Substantia nigra (tissue), 51 donors: ENCODE measurements at places on chromosomes 11 and 22.

DNA sequence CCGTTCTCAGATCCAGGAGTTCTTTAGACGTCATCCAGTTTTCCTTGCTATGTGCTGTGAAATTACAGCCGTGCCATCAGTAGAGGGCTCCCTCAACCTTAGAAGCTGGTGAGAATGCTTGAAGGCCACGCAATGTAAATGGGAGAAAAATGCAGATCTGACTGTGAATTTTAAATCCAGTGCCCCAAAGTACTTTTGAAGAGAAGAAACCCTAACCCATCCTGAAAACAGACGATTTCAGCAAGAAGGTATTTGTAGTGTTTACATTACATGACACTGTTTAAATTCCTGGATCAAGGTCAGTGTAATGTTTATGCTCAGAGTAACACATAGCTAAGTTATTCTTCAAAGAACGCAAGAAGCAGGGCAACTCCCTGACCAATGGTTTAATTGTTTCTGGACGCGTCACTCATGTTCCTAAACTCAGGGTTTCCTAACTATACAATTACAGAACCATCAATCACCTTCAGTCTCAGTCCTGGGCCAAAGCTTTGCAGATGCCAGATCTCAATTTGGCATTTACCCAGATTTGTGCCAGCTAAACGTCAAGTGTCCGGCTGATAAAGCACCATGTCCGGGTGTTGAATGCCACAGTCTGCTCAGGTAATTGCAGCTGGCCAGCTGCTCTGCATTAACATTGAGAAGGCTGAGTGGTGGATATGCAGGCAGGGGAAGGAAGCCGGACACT lies 38.2 kb downstream of the ADAMTS8 start:
- peak; percentile 8 for DNase-seq

GRCh38 chr22:29695129-29695926 lies 24.5 kb upstream of the CABP7 start:
- peak; percentile 62 for DNase-seq

GRCh38 chr11:92892802-92893684 lies 76.4 kb upstream of the MTNR1B start:
- DNase-seq = no peak

DNA sequence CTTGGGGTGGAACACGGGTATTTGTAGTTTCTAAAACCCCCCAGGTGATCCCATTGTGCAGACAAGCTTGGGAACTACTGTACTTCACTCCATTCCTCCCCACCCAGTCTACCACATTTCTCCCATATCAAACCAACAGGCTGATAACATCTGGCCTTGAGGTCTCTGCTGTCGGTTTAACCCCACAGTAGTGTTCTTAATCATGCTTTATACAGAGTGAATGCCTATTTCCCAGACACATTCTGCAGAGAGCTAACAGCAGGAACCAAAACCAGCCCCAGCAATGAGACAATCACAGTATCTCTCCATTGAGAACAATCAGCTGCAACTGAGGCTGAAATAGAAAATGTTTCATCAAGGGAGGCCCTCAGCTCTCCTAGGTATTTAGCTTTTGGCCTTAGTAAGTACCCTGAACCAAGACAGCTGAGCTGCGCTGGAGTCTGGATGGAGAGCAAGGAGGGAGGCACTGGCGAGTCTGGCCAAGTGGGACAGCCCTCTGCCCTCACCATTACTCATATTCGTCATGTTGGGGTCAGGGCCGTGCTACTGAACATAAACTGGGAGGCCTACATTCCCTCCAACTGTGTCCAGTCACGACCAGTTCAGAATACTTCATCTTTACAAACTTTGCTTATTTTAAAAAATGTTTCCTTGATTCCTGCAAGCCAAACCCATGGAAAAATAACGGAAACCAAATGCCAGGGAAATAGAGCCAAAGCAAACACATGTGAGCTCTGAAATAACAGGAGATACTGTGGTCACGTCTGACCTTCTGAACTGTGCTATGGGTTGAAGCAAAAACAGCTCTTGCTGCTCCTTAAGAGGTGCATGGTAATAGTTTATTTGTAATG lies 81.0 kb downstream of the CCDC34 start:
- DNase-seq = no peak

DNA sequence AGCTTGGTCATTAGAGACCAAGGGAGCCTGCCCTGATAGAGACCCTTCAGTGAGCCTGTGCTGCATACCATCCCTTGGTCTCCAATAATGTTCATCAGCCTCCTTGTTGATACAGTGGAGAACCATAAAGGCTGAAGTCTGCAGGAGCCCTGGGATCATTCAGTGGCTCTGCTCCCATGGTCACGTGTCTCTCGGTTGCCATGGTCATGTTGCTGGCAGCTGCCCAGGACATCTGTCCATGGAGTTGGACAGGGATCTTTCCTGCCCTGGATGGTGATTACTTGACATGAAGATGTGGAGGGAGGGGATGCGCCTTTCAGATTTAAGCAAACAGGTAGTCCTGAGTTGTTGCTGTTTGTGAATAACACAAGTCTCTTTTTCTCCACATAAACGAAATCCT lies 38.2 kb downstream of the CYB5R2 start:
- DNase-seq = peak; percentile 57

DNA sequence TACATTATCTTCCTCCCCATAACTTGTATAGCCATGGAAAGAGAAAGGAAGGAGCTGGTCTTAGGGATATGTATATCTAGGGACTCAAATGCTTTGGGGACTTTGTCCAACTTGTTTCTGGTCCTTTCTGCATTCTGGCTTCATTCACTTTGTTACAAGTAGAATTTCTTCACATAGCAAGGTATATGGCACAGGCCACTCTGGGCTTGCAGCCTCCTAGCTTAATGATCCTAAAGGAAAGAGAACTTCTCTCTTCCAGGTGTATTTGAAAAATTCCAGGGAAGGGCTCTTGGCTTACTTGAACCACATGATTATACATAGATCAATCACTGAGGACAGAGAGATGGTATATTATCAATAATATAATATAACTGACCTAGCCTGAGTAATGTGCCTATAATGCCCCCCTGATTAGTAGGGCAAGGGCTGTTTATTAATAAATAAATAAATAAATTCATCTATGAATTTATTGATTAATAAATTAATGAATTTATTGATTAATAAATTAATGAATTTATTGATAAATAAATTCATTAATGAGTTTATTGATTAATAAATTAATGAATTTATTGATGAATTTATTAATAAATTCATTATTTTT lies 48.2 kb upstream of the CEP295 start:
- no peak for DNase-seq

GRCh38 chr11:78869293-78869692 lies 294.6 kb upstream of the NARS2 start:
- DNase-seq = no peak
